Hypothalamus (tissue), 51 donors: ENCODE measurements at places on chromosomes 6 and 20.

GRCh38 chr6:160226118-160226591 is 32.5 kb downstream of the SLC22A2 start:
- DNase-seq: no peak

DNA sequence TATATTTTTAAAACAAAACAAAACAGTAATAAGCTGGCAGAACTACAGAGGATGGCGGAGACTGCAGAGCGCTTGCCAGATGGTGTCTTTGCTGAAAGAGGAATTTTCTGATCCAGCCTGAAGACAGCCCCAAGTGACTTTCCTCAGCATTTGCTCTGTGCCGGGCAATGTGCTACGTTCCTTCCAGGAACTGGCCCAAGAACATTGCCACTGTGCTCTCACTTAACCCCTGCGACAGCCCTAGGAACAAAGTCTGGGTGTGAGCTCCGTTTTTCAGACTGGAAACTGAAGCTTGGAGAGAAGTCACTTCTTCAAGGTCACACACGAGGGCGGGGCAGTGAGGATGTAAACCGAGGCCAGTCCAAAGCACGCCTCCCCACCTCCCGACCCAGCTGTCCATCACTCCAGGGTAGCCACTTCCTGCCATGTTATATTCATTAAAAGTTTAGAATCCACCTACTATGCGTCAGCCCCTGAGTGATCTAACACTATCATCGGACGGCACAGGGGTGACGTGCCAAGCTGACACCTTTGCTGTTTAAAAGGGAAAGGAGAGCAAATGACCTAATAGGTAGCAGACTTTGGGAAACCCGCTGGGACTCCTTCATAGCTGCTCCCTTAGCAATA is 22.3 kb upstream of the BMP7 start:
- no peak for DNase-seq

DNA sequence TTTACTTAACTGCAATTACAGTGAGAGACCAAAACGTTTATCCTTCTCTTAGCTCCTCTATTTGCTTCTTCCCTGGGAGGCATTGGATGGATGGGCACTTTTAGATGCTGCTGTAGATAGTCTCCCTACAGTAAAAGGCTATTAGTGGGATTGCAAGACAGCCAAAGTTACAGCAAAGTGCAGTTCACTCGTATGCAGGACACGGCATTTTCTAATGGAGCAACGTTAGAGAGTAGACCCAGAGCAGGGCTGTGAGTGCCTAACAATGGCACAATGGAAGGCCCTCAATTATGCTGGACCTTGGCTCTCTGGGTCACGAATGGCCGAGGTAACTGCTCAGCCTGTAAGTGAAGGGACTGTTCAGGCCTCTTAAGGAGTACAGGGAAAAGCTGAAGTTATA is 605.8 kb upstream of the NOX3 start:
- DNase-seq: no peak

GRCh38 chr20:11807054-11808048 is 110.3 kb upstream of the BTBD3 start:
- no peak for DNase-seq

DNA sequence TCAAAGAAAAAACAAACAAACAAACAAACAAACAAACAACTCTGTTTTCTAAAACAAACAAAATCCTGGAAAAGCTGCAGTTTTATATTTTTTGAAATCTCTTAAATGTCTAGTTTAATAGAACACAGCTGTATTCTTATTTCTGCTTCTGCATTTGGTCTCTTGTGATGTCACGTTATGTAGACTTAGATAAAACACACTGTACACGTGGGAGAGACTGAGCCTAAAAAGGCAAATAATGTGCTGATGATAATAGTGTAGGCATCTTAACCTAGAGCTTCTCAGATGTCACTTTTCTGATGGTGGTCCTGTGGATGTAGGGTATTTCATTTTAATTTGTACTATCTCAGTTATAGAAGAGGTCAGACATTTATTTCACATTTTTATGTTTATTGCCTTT is 261.7 kb downstream of the UTRN start:
- DNase-seq: no peak

DNA sequence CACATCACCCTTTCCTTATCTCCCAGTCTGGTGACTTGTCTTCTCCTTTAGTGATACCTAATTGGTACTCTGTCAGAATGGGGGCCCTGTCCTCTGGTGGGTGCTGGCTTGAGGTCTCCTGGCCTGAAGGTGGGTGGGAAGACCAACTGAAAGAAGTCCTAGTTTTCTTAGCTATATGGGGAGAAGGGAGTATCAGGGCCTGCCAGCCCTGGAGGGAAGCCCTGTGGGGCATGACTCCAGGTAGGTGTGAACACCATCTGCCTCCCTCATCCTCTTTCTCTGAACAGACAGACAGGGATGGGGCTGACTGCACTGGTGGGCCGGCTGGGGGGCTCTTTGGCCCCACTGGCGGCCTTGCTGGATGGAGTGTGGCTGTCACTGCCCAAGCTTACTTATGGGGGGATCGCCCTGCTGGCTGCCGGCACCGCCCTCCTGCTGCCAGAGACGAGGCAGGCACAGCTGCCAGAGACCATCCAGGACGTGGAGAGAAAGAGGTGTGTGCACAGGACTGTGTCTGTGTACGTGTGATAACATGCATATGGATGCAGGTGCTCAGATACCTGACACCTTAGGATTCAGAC is 4.8 kb downstream of the CRIP3 start:
- no peak for DNase-seq

GRCh38 chr20:5691918-5692618 is 58.1 kb upstream of the SHLD1 start:
- DNase-seq: no peak

DNA sequence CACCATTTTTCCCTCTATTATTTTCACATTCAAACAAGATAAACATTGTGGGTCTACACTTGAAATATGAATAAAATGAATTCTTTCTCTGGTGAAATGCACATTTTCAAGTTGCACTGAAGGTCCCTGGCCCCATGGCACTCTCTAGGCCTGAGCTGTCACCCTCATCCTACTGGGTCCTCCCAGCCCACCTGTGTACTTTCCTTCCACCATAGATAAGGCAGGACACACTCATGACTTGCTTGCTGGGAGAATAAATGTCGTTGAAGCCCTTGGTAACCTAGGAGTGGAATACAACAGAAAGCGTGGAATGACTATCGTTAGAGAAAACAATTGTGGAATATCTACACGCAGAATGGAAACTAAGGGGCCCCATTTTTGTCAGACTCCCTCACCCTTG is 101.0 kb upstream of the QKI start:
- DNase-seq: no peak

DNA sequence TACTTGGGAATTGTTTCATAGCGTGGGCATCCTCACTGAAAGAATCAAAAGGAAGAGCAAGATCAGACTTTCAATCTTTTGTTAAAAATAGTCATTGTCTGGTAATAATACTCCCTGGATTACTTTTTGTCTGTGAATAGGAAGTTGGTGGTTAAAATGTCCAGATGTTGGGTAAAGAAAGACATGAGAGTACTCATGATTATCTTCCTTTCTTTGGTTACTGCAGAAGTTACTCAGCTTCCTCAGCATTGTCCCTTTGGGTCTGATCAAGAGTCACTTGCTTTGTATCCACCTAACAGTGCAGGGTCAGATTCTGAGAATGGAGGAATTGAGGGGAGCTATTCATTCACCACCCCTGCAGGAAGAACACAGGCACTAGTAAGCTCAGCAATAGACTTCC is 54.6 kb downstream of the RIN2 start:
- no peak for DNase-seq

GRCh38 chr6:41083072-41083471 is 10.3 kb downstream of the NFYA start:
- DNase-seq: no peak

DNA sequence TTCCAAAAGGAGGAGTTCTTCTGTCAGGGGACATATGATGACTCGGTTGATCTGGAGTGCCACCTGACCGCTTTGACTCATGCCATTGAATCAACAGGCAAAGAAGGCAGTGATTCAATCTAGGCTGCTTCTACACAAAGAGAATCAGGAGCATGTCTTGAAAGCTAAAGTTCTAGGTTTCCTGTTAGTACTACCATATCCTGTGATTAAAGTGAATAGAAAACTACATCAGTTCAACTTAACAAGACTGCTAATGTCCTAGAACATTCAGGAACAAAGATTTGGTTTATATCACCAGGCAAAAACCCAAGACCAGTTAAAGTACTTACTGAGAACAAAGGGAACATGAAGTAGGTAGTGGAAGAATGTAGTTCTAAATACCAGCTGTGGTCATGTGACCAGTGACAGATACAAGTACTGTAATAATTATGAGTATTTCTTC is 216.8 kb upstream of the SGK1 start:
- DNase-seq: no peak

DNA sequence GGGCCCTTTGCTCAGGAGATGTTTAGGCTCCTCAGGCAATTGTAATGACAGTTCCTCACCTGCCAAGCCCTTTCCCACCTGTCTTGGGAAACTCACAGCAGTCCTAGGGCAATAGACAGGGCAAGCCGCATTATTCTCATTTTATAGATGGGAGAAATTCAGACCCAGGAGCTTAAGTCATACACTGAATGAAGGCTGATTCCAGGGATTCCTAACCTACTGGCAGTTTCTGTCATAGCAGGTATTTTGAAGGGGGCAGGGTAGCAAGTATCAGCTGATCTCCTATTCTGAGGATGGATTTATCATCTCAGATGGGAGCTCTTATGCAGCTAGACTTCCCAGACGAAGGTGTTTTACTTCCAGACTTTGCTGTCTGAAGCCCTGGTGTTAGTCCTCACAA is 61.4 kb upstream of the MYL9 start:
- no peak for DNase-seq

GRCh38 chr6:31701666-31702404 is 1.3 kb downstream of the ABHD16A start:
- DNase-seq: no peak
